ENCODE measurements at places on chromosomes 2 and 18.

DNA sequence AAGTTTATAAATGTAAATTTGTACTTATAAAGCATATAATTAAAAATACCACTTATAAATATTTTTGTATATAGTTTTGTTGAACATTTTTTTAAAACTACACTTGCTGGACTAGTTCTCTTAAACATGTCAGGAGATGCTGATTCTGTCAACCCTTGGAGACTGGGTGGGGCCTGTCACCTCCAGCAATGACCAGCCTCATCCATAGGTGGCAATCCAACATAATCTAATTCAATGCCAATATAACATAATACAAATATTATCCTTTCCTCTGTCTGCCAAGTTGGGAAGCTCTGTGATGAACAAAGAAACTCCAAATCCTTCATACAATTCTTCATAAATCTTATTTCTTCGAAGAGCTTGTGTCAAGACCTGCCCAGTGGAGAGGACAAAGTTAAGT lies 140.4 kb downstream of the RBMS1 start:
- DNase-seq = no peak

DNA sequence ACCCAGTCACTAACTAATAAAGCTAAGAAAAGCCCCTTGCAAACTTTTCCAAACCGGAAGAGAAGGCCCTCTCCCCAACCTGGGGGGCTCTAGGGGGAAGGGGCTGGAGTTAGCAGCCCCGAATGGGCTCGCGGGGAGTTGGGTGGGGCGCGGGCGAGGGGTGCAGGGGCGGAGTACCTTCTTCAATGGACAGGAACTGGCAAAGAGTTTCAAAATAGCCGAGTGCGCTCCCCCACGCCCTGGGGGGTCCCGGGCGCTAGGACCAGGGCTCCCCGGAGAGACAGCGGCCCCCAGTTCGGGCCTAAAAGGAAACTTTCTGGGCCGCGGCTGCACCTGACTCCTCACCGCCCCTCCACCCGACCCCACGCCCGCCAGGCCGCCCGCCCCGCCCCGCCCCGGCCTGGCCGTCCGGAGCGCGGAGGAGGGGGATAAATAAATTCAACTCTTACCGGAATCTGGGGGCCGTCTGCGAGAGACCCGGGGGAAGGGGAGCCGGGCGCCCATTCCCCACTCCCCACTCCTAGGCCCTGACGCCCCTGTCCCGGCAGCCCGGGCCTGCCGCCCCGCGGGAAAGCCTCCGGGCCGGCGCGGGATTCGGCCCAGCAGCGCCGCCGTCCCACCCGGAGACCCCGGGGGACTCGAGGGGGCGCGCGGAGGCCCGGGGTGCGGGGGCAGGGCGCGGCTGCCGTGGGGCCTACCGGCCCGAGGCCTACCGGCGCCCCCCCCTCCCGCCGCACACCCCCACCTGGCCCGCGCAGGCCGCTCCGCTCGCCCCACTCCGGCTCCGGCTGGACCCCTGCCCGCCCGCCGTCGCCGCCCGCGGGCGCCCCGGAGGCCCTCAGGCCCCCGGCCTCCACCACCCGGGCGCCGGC lies 868 bp downstream of the INO80D start:
- DNase-seq = peak; percentile 25

DNA sequence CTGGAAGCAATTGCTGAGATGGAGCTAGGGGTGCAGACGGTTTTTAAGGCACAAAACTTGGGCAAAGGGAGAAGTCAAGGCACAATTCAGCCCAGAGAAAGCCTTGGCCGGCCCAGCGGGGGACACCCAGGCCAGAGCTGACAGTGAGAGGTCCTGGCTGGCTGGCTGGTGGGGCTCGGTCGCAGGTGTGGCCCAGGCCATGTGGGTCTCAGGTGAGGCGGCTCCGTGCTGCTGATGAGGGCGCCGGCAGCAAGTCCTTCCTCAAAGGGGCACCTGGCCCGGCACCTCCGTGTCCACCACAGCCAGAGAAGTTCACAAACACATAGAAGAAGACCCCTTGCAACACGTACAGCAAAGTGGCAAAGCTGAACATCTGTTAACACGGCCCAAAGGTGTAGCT lies 54.2 kb upstream of the LDLRAD4 start:
- DNase-seq = no peak

DNA sequence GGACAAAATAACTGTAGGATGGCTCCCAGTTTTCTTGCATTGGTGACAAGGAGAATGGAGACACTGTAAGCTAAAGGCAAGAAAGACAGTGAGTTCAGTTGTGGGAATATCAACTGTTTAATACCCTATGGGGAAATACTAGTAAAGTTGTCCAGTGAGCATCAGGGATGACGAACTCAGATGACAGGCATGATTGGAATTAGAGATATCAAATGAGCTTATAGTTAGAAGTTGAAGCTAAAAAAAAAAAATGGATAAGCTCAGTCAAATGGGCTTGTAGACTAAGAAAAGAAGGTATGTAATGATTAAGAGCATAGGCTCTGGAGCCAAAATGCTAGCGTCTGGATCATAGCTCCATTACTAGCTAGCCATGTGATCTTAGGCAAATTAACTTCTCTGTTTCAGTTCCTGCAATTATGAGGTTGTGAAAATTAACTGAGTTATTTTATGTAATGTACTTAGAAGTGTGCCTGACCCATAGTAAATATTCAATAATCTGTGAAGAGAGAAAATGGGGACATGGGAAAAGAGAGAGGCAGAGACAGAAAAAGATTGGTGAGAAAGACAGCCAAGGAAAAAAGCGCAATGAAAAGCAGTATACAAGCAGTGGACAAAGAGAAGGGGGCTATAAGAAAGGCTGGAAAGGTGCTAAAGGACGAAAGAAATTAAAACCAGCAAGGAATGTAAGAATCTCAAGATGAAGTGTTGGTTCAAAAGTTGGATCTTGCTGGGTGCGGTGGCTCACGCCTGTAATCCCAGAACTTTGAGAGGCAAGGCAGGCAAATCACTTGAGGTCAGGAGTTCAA lies 95.7 kb upstream of the SLC39A10 start:
- no peak for DNase-seq

DNA sequence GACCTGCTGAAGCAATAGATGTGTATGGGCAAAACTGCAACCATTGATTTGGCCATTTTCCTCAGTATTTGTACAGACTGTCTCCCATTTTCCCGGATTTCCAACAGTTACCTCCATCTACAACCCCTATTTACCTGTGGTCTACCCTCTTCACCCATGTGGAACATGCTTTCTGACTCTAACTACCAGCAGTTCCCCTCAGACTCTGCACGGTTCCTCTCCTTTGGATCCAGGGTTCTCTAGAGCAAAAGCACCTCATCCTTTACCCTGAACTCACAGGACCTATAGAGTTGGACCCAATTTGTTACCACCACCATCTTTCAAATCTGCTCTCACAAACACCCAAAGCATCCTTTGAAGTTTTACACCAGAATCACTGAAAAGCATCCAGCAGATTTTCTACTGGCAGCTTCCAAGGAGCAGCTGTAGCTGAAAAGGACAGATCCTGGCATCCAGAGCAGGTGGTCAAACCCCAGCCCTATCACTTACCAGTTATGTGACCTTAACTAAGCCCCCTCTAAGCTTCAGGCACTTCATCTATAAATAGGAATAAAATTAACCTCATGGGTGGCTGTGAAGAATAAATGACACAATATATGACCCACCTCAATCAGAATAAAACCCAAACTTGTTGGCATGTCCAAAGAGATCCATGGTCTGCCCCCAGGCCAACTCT lies 15.3 kb downstream of the CYTIP start:
- no peak for DNase-seq

GRCh38 chr18:63476668-63477067 lies at the start of gene SERPINB5:
Gene SERPINB5 (plus strand): TSS chr18:63476958. CDS start chr18:63484429, 7,471 bp downstream.
- DNase-seq = no peak

GRCh38 chr2:239893236-239893515 lies 132.0 kb downstream of the NDUFA10 start:
- DNase-seq = no peak

- no peak for DNase-seq
Measured at GRCh38 chr2:186751790-186752189, 57.9 kb downstream of the FAM171B start.

DNA sequence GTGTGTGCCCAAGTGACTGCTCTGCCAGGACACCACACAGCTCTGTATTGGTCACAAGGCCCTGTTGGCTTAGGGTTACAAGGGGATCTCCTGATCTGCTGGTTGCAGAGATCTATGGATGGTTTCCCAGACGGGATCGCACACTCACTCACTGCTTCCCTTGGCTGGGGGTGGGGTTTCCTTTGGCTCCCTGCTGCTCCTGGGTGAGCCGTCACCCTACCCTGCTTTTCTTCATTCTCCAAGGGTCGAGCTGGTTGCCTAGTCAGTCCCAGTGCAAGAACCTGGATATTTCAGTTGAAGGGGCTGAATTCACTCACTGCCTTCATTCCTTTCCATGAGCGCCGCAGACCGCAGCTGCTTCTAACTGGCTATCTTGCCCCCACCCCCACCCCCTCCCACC lies 56.3 kb downstream of the GTF3C3 start:
- DNase-seq = no peak

GRCh38 chr2:177275743-177276055 lies 11.2 kb upstream of the NFE2L2 start:
- DNase-seq = no peak

DNA sequence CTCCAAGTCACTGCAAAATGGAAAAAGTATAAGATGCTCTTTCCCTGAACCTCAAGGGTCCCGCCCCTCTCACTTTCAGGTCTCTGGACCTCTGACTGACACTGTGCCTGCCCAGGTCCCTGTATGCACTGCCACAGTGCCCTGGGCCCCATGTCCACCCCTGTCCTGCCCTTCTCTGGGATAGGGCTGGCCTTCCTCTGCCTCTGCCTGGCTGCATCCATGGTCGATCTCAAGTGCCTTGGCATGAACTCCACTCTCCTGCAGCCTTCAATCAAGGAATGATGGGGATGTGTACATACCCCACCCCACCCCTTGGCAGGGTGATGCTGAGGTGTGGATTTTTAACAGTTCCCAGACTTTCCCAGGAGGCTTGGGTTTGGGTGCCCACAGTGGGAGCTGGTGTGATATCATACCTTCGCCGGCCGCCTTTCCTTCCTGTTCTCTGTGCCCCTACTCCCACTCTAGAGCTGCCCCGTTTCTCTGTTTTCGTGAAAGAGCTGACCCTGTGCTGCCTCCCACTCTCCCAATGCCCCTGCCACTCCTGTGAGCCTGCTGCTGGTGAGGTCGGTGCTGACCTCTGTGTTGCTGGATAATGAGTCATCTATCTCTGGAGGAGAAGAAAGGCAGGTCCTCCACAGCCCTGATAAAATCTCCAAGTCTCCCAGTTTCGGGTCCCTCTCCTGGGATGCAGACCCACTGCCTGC lies 18.9 kb downstream of the PTPN18 start:
- DNase-seq = no peak

DNA sequence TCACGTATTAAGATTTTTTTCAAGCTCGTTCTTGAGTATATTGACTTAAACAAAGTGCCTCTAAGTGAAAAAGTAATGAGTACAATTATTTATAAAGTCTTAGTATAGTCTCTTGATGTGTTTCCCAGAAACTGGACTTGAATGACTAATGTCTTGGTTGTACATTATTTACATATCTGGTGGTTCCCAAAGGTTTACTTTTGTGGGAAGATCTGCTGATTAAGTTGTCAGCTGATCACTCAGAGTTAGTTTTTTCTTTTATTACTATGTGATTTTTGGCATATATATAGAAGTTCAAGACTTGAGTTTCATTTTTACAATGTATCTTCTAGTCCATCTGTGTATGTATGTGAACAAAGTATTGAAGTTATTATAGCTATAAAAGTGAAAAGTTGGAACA lies 29.5 kb downstream of the RNF144A start:
- DNase-seq = no peak

DNA sequence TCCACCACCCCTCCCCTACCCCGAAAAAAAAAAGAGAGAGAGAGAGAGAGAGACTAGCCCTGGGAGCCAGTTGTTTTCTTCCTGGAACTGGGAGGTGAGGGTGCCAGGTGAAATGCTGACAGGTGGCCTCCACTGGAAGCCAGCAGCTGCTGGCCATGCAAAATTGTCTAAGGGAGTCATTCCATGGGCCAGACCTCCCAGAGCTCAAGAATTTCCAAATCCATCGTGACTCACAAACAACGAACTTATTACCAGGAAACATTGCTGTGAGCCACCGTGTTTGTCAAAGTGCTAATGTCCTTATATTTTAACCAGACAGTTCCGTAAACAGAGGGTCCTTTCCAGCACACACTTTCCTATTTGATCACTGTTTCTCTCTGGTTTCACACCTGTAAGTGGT lies 68.5 kb upstream of the PID1 start:
- no peak for DNase-seq

GRCh38 chr2:180705122-180705521 lies 275.3 kb upstream of the UBE2E3 start:
- DNase-seq = no peak

DNA sequence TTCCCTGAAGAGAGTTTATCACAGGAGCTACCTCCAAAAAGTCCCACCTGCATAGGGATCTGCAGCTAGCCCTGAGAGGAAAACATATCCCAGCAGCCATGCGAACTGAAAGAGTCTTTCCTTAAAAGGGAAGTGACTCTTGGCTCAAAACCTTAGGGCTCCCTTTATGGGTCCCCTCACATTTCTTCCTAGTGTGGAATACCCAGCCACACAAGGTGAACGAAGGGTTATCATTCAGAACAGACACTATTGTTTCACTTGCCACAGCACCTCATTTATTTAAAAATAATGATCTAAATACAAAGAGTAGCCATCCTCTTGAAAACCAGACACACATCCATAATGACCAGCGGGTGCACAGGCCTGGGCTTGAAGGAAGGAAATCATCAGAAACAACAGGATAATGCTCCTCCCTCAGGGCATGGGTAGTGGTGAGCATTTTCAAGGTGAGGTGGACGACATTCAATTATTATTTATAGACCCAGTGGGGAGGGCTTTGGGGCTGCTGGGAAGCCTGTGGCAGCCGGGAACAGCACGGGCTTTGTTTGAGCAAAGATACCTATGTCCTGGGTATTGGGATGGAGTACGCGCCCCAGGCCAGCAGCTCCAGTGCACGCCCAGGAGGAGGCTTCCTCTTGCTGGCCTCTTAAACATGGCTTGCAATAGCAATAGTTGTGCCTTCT lies 119.0 kb upstream of the ITGA6 start:
- no peak for DNase-seq

DNA sequence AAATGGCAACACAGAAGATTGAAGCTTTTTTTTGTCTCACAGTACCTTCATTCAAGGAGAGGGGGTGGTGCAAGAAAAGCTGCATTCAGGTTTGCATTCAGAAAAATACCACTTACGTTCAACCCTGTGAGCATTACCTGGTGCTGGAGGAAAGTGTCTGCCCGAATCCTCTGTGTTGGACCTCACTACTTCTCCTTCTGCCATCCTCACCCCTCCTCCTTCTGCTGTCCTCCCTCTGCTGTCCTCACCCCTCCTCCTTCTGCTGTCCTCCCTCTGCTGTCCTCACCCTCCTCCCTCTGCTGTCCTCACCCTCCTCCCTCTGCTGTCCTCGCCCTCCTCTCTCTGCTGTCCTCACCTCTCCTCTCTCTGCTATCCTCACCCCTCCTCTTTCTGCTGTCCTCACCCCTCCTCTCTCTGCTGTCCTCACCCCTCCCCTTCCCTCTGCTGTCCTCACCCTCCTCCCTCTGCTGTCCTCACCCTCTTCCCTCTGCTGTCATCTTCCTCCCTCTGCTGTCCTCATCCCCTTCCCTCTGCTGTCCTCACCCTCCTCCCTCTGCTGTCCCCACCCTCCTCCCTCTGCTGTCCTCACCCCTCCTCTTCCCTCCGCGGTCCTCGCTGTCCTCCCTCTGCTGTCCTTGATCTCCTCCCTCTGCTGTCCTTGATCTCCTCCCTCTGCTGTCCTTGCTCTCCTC lies 11.3 kb downstream of the GAD1 start:
- DNase-seq = no peak

- DNase-seq = no peak
Measured at GRCh38 chr2:191521608-191522208, 156.2 kb upstream of the NABP1 start.

All from stimulated activated CD8-positive, alpha-beta memory T cell treated with anti-CD3 and anti-CD28 coated beads, Interleukin-4, amount 100 ng/mL, for 24 hours (primary cell).